CD4-positive, alpha-beta T cell treated with Interleukin-4 for 1 hour (primary cell): ENCODE measurements at places on chromosomes 13 and 19.

- DNase-seq, result no peak
Measured at GRCh38 chr13:91308299-91308698, 39.2 kb upstream of the MIR17HG start.

DNA sequence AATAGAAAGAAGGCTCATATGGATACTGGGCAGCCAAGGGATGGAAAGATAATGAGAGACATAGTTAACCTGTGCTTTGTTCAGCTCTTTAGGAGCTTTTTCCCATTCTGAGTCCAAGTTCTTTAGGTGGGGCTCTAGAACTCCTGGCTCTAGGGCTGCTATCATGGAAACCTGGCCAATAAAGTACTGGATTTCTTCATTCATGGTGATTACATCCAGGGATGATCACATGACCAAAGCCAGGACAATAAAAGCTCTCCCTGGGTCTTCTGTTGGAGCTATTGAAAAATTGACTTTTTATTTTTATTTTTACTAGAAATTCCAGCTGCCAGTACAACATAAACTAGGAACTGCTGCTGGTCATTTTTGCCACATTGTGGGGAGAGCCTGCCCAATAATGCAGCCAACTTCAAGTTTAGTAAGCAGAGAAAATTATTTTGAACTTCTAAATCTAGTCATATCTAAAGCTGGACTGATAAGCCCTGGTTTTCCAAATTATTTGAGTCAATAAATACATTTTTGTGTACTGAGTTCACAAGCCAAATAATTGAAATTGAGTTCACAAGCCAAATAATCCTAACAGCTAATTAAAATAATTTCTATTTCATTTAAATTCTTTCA is 224.9 kb upstream of the STARD13 start:
- no peak for DNase-seq

- no peak for DNase-seq
Measured at GRCh38 chr13:35475212-35475959, 1.1 kb downstream of the MAB21L1 start.

- DNase-seq, result no peak
Measured at GRCh38 chr19:33339016-33339984, 34.2 kb upstream of the CEBPG start.

GRCh38 chr19:19578252-19578651 is 40.2 kb downstream of the CILP2 start:
- DNase-seq, result no peak
